ENCODE measurements at places on chromosomes 6 and 20. TPM values are rescaled to one million over a fixed set of nuclear protein-coding genes. Genes with fewer than 3 reads are reported as not detected.

Gene GPX5
- not detected for total RNA-seq

Gene LRRC1
- total RNA-seq = 16.4 TPM

Gene GJA10
- not detected for total RNA-seq

Gene PRDM13
- not detected for total RNA-seq

Gene GLP1R
- not detected for total RNA-seq

Gene OR12D1
- total RNA-seq = not detected

Gene AURKA
- 39.7 TPM for total RNA-seq

Gene ERVFRD-1
- not detected for total RNA-seq

Gene CALHM5
- 0.07 TPM for total RNA-seq

Gene TBC1D22B
- total RNA-seq = 6.9 TPM

Gene EDN1
- 8.1 TPM for total RNA-seq

Gene TOX2
- 1.3 TPM for total RNA-seq

Gene MTG2
- 30.9 TPM for total RNA-seq

Data from airway epithelial cell (primary cell).